Fibroblast of lung (primary cell): ENCODE measurements at places on chromosomes 1 and 21. TPM values are rescaled to one million over a fixed set of nuclear protein-coding genes. Genes with fewer than 3 reads are reported as not detected.

DNA sequence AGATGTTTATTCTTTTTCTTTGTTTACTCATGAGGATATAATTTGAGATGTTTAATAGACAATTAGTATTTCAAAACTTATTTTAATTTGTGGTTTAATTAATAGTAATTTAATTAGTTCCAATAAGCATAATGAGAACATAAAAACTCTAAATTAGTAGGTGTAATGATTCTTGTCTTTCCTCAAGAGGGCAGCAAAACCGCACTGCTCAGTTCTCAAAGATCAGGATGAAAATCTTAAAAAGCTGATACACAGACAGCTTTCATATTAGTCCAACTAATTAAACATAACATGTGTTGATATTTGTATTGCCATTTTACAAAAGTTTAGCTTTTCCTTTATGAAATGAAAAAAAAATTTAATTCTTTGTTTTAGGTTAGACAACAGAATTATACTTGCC, 106.7 kb upstream of the C21orf91 start:
- H3K27ac ChIP-seq: no peak overlapping the region
- no peaks in the 10 kb centered on the region for H3K36me3 ChIP-seq
- H3K4me3 ChIP-seq: no peak overlapping the region
- no peaks in the 10 kb centered on the region for H3K4me1 ChIP-seq

DNA sequence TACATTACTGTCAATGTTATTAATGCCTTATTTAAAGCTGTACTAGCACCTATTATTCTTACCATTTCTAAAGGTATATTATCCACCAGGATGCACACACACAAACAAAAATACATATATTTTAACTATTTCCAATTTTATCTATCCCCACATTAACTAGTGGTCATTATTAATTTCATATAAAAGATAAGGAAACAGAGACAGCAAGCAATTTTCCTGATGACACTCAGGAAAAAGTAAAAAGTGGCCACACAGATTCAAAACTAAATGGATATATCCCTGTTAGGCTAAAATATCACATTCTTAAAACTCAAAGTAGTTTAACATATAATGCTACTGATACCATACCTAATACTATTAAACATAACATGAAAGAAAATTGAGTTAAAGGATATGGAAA, 534.1 kb downstream of the KCNT2 start:
- no peak for DNase-seq
- H3K4me3 ChIP-seq: no peak overlapping the region
- no peaks in the 10 kb centered on the region for H3K36me3 ChIP-seq
- no peak overlapping the region for H3K27ac ChIP-seq
- H3K4me1 ChIP-seq: no peaks in the 10 kb centered on the region
- H3K27me3 ChIP-seq: no peaks in the 10 kb centered on the region

- no peak overlapping the region for H3K4me3 ChIP-seq
- no peaks in the 10 kb centered on the region for H3K27me3 ChIP-seq
- no peak for DNase-seq
- no peak overlapping the region for H3K27ac ChIP-seq
- no peaks in the 10 kb centered on the region for H3K36me3 ChIP-seq
Measured at GRCh38 chr1:172177849-172178248, 242.6 kb upstream of the C1orf105 start.

DNA sequence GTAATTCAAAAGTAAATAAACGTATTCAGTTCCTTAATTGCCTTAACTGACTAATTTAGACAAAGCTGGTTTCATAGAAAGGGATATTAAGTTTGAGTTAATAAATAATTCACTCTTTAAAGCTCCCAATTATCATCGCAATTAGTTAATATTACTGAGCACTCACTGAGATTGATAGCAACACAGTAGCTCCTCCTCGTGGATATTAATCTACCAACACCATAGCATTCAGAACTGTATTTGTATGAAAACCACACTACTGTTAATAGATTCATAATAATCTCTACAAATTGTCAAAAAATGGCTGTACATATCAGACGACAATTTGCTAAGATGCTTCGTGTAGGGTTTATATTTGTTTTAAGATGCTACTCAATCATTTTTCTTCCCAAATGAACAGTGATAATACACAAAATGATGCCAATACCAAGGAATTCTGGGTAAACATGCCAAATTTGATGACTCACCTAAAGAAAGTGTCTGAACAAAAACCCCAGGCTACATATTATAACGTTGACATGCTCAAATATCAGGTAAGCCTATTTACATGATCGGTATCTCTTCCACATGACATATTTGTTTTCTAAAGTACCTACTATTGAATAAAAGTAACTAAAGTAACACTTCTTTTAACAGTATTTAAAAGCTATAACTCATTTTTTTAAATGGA, 18.8 kb upstream of the DYNLT5 start:
- DNase-seq: peak; percentile 18
- no peaks in the 10 kb centered on the region for H3K36me3 ChIP-seq
- peaks cover 8% of the 10 kb centered on the region for H3K4me1 ChIP-seq
- H3K27me3 ChIP-seq: no peaks in the 10 kb centered on the region
- H3K27ac ChIP-seq: no peak overlapping the region
- no peak overlapping the region for H3K4me3 ChIP-seq

- no peaks in the 10 kb centered on the region for H3K27me3 ChIP-seq
- H3K4me3 ChIP-seq: peak overlapping the region; percentile 60
- DNase-seq: peak; percentile 59
- H3K36me3 ChIP-seq: no peaks in the 10 kb centered on the region
- H3K4me1 ChIP-seq: no peaks in the 10 kb centered on the region
Measured at GRCh38 chr1:231211005-231211857, 29.8 kb upstream of the GNPAT start.

DNA sequence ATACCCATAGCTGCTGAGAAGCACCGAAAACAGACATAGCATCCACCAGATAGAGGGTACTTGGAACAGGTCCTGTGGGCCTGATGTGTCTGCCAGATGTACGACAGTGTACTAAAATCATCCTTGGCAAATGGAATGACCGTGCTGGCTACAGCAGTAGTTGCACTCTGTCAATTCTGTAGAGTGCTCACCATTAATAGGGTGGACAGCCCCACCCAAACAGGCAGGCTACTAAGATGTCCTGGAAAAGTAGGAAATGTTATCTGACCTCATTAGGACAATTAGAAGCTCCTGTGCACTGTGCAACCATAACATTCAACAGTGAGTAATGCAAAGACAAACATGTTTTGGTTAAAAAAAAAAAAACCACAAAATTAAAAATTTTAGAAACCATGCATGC, 106.2 kb downstream of the PTPN14 start:
- peak overlapping the region; percentile 65 for H3K27ac ChIP-seq
- H3K27me3 ChIP-seq: no peaks in the 10 kb centered on the region
- peak overlapping the region; percentile 16 for H3K4me3 ChIP-seq
- peaks cover 22% of the 10 kb centered on the region for H3K4me1 ChIP-seq

UMODL1 gene
- not detected in 2 replicates for polyA plus RNA-seq

MKNK1 gene
- polyA plus RNA-seq: 32.0 and 33.1 TPM in 2 replicates

- peak; percentile 27 for DNase-seq
- H3K27ac ChIP-seq: peak overlapping the region; percentile 5
- H3K4me3 ChIP-seq: peak overlapping the region; percentile 67
- no peaks in the 10 kb centered on the region for H3K4me1 ChIP-seq
- H3K36me3 ChIP-seq: no peaks in the 10 kb centered on the region
- no peaks in the 10 kb centered on the region for H3K27me3 ChIP-seq
Measured at GRCh38 chr21:34074283-34075090, 1.1 kb downstream of the MRPS6 start.

AIRE gene
- polyA plus RNA-seq: not detected in 2 replicates

- peaks cover 17% of the 10 kb centered on the region for H3K4me1 ChIP-seq
- no peak overlapping the region for H3K4me3 ChIP-seq
- no peak overlapping the region for H3K27ac ChIP-seq
- H3K27me3 ChIP-seq: no peaks in the 10 kb centered on the region
Measured at GRCh38 chr1:234527346-234527745, 48.4 kb upstream of the TARBP1 start.

SH3GLB1 gene
- 65.2 and 80.2 TPM in 2 replicates for polyA plus RNA-seq

GRCh38 chr1:1603671-1604373, 3.9 kb upstream of the FNDC10 start:
- H3K27ac ChIP-seq: no peak overlapping the region
- no peak for DNase-seq
- no peaks in the 10 kb centered on the region for H3K4me1 ChIP-seq
- no peaks in the 10 kb centered on the region for H3K36me3 ChIP-seq

DNA sequence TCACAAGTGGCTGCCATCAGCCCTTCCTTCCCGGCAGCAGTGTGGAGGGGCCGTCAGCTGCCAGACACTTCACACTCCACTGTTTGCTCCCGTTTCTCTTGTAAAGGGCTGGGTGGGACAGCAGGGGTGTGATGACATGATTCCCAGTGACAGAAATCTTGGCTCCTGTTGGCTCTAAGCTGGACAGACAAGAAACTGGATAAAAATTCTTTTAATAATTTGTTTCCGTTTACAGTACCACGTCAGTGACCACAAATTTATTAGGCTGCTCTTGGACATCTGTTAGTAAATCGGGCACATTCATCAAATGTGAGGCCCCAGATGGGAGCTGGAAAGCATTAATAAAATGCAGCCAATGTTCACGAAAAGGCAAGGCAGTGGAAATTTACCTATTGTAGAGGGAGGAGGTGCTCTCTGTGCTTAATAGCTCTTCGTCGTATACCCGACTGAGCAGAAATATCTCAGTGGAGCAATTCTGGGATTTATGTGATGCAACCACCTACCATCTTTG, 353.7 kb upstream of the GREM2 start:
- H3K4me3 ChIP-seq: no peak overlapping the region
- no peaks in the 10 kb centered on the region for H3K36me3 ChIP-seq
- H3K27me3 ChIP-seq: no peaks in the 10 kb centered on the region
- no peak for DNase-seq

GJA9 gene
- polyA plus RNA-seq: 0.02 TPM in 1 of 2 replicates, not detected in the other

DNA sequence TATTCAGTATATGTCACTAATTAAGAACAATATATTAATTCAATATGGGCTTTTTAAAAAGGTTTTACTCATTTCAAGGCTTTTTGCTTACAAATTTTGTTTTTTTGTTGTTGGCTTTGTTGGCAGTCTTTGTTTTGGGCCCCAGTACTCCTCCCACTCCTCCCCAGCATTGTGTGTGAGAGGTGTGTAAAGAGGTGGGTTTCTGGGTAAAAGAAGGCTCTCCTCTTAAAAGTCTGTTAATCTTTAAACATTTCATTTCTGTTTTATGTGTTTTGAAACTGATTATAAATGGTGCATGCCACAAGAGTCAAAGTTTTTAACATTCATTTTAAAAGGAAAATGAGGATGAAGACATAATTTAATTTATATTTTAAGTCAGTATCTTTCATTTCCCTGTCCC, 79.6 kb downstream of the SASS6 start:
- no peaks in the 10 kb centered on the region for H3K36me3 ChIP-seq
- no peak overlapping the region for H3K4me3 ChIP-seq
- H3K27me3 ChIP-seq: no peaks in the 10 kb centered on the region
- no peak overlapping the region for H3K27ac ChIP-seq
- no peak for DNase-seq

GRCh38 chr1:27339213-27339612, 2.6 kb upstream of the SYTL1 start:
- peaks cover 12% of the 10 kb centered on the region for H3K36me3 ChIP-seq
- H3K4me3 ChIP-seq: no peak overlapping the region
- DNase-seq: no peak
- no peak overlapping the region for H3K27ac ChIP-seq
- peaks cover 8% of the 10 kb centered on the region for H3K4me1 ChIP-seq
- no peaks in the 10 kb centered on the region for H3K27me3 ChIP-seq

DNA sequence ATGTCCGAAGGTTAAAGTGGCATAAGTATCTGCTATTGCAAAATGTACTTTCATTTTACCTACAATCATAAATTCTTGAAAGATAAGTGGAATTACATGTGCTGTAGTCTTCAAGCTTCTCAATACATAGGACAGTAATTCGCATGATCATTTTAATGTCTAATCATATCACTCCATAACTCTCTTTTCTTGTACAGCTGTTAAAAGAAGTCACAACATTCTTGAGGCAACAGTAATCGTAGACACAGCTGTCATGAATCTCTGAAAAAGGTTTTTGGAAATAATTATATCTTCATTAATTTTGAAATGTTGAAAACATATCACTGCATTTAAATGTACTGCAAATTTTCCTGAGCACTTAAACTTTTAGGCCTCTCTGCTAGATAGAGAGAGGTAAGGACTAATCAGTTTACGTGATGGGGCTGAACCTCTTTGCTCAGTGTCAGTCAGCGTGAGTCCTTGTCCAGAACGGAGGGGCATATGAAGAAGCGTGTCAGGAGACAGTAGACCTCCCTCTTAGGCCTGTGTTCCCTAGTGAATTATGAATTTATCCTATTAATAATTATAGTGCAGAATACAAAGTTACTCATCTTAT, 133.4 kb downstream of the NEK7 start:
- H3K27ac ChIP-seq: no peak overlapping the region
- H3K27me3 ChIP-seq: no peaks in the 10 kb centered on the region
- H3K4me3 ChIP-seq: no peak overlapping the region
- no peaks in the 10 kb centered on the region for H3K36me3 ChIP-seq

RASAL2 gene
- polyA plus RNA-seq: 20.5 and 21.8 TPM in 2 replicates

DNA sequence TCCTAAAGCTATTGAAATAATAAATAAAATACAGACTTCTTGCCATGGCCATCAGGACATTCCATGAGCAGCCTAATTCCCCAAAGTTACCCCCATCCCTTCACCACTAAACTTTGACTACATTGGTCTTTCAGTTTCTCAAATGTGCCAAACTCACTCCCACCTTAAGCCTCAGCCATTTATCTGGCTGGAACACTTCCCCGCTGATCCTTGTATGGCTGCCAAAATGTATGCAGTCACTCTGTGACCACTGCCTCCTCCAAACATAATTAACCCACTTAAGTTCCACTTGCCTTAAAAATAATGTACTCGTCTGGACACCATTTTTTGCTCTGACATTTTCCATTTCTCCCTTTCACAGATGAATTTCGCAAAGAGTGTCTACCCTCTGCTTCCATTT, 407.4 kb downstream of the NTNG1 start:
- DNase-seq: peak; percentile 70
- no peak overlapping the region for H3K4me3 ChIP-seq
- no peaks in the 10 kb centered on the region for H3K36me3 ChIP-seq
- H3K27ac ChIP-seq: no peak overlapping the region
- H3K4me1 ChIP-seq: no peaks in the 10 kb centered on the region

BNIPL gene
- 0.07 and 0.10 TPM in 2 replicates for polyA plus RNA-seq

DNA sequence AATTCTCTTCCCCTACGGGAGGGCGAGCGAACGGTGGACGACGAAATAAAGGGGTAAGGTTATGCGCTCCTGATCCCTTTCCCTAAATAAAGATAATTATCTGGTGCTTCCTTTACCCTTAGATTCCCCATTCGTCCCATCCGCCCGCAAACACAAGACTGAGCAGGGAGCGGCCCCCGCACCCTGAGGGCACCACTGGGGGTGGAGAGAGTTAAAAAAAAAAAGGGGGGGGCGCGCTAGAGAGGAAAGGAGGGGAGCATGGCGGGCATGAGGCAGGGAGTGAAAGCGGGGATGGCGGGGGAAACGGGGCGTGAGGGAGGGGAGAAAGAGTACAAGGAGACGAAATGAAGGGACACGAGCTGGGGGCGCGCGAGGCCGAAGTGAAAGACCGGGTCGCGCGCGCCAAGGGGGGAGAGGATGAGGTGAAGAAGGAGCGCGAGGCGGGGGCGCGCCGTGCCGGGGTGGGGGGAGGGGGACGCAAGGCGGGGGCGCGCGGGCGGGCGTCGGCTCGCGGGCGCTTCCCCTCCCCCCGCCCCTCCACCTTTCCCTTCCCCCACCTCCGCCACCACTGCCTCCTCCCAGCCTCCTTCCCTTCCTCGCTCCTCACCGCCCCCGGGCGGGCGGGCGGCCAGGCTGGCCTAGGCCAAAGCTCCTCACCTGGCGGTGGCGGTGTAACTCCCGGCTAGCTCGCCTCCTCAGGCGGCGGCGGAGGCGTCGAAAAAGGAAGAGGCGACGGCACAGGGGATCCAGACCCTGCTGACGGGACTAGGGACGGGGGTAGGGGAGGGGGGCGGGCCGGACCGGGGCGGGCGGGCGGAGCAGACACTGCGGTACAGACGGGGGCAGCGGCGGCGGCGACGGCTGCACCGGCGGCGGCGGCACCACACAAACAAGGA, 448 bp downstream of the GATAD2B start:
- no peaks in the 10 kb centered on the region for H3K27me3 ChIP-seq
- peak overlapping the region; percentile 57 for H3K27ac ChIP-seq
- no peak for DNase-seq
- no peaks in the 10 kb centered on the region for H3K36me3 ChIP-seq
- H3K4me3 ChIP-seq: peak overlapping the region; percentile 90
